ENCODE measurements at places on chromosomes 2 and 18.

- no peak for DNase-seq
These were observed 230.8 kb downstream of the SRBD1 start for GRCh38 chr2:45380131-45380836.

DNA sequence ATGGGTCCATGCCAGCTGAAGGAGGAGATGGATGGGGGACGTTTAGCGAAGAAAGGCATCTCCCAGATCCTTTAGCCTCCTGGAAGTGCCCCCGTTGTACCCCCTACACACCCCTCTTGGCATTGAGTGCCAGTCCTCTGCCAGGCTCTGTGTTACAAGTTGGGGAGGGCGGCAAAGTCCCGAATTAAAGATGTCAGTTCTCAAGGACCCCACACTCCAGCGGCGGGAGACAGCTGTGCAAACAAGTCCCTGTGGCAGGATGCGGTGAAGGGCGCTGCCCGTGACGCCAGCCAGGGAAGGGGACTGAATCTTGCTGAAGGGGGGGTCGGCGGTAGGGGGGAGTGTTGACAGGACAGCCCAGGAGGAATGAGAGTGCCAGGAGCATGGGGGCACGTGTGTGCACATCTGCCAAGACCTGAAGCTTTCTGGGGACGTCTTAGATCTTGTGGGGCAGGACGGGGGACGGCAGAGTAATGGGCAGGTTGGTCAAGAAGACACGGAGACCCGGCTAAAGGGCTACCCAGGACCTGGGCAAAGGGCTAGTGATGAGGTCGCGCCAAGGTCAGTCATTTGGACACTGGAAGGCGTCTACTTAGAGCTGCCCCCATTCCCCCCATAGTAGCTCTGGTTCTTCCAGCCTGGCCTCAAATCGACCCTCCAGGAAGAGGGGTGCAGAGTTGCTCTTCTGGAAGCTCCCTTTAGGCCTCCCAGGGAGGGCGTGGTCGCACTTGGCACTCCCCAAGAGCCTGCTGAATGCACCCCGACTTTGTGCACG is 2.8 kb upstream of the CTDSP1 start:
- no peak for DNase-seq

DNA sequence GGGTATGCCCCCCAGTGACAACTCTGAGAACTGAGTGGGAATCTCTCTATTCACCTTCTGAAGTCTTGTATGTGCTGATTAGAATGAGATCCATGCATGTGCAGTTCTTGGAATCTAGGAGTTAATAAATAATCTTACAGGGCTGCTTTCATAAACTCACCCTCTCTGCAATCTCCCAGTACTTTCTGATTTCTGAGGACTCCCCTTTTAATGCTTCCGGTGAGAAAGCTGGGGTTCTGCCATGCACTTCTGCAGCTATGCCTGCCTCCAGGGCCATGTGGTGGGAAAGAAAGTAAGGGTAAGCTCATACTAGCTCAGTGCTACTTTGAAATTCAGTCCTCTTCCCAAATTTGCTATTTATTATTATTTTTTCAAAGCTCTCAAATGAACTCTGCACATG is 432.9 kb downstream of the MTX2 start:
- no peak for DNase-seq

- DNase-seq, result no peak
These were observed 201.0 kb downstream of the MBD2 start for GRCh38 chr18:54023471-54023870.

- no peak for DNase-seq
These were observed 117.9 kb downstream of the PPP1R1C start for GRCh38 chr2:182103526-182103925.

DNA sequence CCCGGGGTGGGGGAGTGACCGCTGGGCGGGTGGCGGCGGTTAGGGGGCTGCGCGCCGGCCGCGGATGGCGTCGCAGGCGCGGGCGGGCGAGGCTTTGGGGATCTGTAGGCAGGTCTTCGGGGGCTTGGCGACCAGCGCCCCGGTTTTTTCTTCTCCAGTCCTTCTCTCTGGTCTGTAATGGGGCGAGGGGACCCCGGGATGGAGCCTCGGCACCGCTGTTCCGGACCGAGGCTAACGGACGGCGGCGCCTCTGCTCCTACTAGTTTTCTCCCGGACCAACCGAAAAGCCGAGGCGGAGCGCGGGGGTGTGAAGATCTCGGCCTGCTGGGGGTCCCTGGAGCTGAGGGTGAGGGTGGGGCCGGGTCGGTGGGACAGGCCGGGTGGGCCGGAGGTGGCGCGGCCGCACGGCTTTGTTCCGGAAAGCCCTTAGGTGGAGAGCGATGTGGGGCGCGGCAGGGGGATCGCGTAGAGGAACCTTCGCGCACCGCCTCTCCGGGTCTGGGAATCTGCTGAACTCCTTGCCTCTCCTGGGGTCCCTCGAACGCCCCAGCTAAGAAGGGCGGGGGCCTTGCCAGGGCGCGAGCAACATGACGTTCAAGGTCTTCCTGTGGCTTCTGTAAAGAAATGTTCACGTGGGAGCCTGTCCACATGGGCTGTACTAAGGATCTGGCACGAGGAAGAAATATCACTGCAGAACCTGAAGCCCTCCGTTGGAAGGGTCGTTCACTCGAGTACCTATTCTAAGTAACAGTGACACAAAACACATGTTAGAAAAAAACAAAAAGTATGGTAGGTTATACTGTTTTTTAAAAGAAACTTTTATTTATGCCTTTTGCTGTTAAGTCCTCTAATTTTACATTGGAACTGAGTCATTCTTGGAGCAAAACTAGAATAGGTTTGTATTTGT is 861 bp downstream of the SLC39A10 start:
- peak; percentile 81 for DNase-seq

DNA sequence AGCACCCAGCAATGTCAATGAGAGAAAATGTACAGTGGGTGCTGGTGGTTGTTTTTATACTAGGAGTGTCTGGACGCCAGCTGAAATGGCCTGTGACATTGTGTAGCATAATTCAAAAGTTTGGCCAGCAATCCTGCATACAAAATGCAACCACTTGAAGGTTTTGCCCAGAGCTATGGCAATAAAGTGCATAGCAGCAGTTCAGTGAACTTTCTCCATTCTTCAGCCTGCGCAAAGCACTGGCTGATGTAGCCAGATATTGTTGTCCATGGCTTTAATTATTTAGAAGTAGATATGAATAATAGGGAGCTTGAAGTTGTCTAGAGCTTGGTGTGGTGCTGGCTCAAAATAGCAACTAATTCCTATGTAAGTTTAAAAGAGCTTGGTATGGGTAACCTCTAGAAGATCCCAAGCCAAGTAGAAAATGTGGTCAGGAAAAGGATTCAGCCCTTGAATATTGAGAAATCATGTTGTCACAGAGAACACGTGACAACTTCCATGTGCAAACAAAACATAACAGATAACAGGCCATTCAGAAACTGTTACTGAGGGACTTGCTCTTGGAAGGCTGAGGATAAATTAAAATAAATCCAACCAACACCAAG is 33.3 kb upstream of the PGAP1 start:
- DNase-seq, result no peak

DNA sequence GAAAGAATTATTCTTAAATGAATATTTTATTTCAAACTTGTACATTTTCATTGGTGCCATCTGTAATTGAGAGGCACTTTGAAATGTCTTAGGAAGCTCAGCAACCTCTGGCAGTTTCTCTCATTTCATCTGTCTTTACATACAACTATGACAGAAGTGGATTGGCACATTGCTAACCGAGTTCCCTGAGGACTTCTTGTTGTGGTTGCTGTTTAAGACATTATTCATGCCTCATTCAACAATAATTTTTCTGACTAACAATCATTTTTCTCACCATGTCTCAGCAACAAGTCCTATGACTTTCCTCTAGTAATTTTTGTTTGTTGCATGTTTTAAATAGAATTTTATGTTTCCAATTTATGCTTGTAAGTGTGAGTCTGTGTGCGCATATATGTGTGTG is 284.0 kb upstream of the CWC22 start:
- DNase-seq, result no peak

- DNase-seq, result peak; percentile 84
These were observed 42.4 kb downstream of the HK2 start for GRCh38 chr2:74876081-74876886.

GRCh38 chr2:239729151-239729550 is 296.0 kb downstream of the NDUFA10 start:
- no peak for DNase-seq

- no peak for DNase-seq
These were observed 171.2 kb upstream of the NCK2 start for GRCh38 chr2:105573490-105573889.

DNA sequence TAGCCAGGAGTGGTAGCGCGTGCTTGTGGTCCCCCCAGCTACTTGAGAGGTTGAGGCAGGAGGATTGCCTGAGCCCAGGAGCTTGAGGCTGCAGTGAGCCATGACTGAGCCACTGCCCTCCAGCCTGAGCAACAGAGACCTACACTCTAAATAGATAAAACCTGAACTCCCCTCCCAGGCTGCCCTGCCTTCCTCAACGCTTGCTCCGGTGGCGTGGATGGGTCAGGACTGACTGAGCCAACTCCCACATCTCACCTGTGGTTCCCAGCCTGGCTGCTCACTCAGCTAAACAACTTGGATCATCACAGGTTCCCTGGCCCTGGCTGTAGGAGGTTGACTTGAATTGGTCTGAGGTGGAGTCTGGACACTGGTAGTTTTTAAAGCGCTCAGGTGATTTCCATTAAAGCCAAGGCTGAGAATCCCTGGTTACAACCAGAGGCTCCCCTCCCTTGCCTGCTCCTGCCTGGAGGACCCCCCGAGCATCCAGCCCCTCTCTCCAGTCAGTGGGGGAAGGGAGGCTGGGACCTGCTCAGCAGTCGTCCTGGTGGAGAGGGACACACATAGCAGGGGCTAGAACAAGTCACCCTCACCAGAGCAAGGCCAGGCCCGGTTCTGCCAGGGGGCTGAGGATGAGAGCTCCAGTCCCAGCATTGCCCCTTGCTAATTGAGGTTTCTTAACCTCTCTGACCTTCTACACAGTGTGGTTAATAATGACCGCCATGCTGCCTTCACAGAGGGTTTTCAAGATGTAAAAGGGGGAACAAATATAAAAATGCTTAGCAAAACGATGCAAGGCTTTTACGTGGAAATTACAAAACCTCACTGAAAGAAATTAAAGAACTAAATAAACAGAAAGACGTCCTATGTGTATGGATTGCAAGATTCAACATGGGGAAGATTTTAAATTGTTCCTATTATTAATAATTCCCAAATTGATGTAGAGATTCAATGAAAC is 46.9 kb upstream of the TAF1B start:
- no peak for DNase-seq

DNA sequence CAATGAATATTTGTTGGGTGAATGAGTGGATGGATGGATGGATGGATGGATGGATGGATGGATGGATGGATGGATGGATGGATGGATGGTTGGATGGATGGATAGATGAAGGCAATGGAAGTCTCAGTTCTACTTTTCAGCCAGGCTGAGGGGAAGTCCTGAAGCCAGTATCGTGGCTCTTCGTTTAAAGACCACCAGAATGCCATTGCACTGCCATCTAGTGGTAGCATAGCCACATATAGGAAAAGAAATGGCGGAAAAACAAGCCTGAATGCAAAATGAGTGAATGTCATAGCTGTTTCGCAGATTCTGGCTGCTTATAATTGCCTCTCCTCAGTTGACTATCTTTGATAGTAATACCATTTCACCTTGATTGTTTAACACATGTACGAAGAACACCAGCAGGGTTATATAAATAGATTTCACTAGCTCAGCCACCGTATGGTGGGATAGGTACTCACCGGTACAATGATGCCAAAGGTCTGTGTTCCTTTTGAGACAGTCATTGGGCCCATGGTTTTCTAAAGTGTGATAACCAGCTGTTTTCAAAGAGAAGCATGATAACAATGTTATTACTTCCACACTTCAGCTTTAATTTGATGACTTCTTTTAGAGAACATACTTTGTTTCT is 62.3 kb upstream of the GREB1L start:
- DNase-seq, result peak; percentile 53

All from G401 (cell line).